Aorta (tissue), 5 donors: ENCODE measurements at places on chromosomes 2 and 18. TPM values are rescaled to one million over a fixed set of nuclear protein-coding genes. Genes with fewer than 3 reads are reported as not detected.

GRCh38 chr18:67043276-67043675, 439.4 kb upstream of the CDH19 start:
- peak; percentile 32 for DNase-seq

DNA sequence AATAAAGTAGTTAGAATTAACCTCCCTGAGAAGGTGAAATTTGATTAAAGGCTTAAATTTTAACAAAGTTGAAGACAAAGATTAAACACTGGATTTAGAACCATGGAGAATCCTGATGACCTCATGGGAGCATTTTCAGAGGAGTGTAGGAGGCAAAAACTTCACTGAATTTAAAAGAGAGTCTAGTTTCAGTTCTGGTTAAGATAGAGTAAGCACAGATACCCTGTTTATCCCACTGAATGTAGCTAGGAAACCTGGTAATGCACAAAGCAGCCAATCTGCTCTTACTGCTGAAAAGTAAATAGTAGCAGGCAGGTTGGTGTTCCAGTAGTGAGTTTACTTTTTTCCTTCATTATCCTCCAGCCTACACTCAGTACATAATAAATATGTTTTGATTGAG, 654.9 kb upstream of the SYT4 start:
- DNase-seq, result no peak

GRCh38 chr2:215535125-215535668, 99.3 kb upstream of the FN1 start:
- no peak for DNase-seq

GRCh38 chr2:196989496-196989895, 63.0 kb upstream of the PGAP1 start:
- DNase-seq, result no peak

SLC23A3 gene
- total RNA-seq, result 3.5 TPM

MAP4K4 gene
- total RNA-seq, result 85.4 TPM

- DNase-seq, result no peak
Observed at GRCh38 chr2:236696834-236697233, 127.2 kb downstream of the ACKR3 start.

AQP12A gene
- not detected for total RNA-seq

DNA sequence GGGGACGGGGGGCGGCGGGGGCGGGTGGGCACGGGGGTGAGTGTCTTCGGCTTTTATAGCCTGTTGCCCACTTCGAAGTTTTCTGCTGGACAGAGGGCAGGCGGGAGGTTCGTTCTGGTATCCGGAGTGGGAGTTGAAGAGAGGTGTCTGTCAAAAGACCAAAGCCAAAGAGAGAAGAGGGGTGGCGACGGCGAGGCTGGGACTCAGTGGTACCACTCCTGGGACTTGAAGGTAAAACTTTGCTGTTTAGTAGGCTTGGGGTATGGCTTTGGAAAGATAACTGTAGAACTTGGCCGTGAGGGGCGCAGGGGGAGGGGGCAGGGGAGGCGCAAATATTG, 215.8 kb upstream of the DTNA start:
- DNase-seq, result peak; percentile 72

BMP10 gene
- not detected for total RNA-seq

UGT1A1 gene
- total RNA-seq, result not detected

DNA sequence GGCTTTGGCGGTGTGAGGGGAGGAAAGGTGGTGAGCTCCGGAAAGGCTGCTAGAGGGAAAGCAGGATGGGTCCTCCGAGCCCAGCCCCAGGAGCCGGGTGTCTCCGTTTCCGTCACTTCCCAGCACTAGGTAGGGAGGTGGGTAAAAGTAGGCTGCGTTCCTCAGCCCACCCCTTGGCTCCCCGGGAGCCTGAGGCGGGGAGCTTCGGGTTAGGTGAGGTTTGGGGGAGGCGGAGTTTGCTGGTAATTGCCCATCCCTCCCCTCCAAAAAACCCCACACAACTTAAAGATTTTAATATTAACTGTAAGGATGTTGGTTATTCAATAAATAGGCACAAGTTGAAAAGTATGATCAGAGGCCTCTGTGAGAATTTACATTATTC, 552 bp upstream of the ATF2 start:
- no peak for DNase-seq

GRCh38 chr2:180002198-180002770, 4.8 kb downstream of the CWC22 start:
- no peak for DNase-seq

OLA1 gene
- total RNA-seq, result 45.2 TPM

RGPD5 gene
- total RNA-seq, result 187 TPM

- no peak for DNase-seq
Observed at GRCh38 chr2:6833300-6833604, 32.5 kb downstream of the CMPK2 start.

REEP1 gene
- 36.3 TPM for total RNA-seq

RUFY4 gene
- 0.39 TPM for total RNA-seq

- no peak for DNase-seq
Observed at GRCh38 chr2:207670887-207671286, 40.6 kb upstream of the CCNYL1 start.

DNA sequence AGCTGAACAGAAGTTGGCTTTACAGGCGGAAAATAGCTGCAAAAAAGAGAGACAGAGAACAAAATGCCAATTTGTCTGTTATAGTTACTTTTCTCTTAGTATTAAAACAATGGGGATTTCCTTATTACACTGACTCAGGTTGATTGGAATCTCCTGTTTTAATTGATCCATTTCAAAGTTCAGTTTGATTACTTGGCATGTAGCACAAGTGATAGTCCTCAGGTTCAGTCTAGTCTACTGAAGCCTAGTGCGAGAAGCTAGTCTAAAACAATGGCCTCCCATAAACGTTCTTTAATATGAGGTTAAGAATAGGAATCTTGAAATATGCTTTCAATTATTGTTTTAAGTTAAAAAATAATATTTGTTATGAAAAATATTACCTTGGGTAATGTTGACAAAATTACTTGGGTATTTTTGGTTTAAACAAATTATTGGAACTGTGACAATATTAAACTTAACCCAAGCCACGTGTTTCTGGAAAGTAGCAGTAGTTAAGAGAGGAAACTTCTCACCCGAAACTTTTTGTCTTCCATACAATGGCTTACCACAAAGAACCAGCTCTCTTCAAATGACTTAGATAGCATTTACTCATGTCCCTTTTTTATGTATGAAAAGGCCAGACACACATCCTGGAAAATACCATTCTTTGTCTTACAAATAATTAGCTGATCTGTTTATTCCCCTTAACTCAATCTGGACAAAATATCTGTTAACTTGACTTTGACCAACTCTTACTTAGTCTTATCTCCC, 1326.2 kb upstream of the TMEFF2 start:
- DNase-seq, result no peak
